Uterus (tissue), 4 donors: ENCODE measurements at places on chromosomes 5 and 9. TPM values are rescaled to one million over a fixed set of nuclear protein-coding genes. Genes with fewer than 3 reads are reported as not detected.

GRCh38 chr9:13879981-13880380 lies 434.0 kb downstream of the NFIB start:
- DNase-seq, result no peak

- no peak for DNase-seq
Measured at GRCh38 chr5:63401436-63402046, 560.7 kb downstream of the HTR1A start.

Gene C5orf63
- total RNA-seq, result 3.6 TPM

- no peak for DNase-seq
Measured at GRCh38 chr9:3608011-3608410, 82.2 kb upstream of the RFX3 start.

- no peak for DNase-seq
Measured at GRCh38 chr9:114518599-114519022, 13.3 kb upstream of the WHRN start.

DNA sequence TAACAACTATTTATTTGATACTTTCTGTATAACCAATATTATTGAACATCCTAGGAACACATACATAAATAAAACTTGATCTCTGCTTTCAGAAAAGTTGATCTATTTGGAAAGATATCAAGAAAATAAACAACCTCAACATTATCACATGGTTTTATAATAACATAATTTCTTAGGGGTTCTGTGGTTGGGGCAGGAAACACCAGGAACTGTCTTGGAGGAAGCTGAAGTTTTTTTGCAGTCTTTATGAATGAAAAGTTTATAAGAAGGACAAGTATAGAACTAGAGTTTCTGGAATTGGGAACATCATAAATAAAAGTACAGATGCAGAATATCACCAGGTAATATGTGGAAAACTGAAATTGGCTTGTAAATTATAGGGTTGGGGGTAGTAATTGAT lies 296.1 kb downstream of the TAF11L14 start:
- no peak for DNase-seq

DNA sequence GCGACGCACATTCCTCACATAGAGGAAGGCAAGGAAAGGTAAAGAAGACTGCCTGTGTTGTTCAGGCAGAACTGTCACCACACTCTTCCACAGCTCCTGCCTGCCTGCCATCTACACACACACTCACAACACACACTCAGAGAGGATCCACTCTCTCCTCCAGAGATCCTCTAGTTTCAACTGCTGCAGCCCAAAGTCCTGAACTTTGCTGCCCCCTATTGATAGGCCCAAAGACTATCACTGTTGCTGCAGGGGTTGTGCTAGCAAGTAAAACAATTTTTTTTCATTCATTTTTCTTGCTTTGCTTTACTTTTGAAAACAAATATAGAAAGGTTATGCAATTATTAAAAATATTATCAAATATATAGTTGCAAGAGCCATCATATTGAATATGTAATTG lies 5.9 kb upstream of the CFAP90 start:
- DNase-seq, result no peak

DNA sequence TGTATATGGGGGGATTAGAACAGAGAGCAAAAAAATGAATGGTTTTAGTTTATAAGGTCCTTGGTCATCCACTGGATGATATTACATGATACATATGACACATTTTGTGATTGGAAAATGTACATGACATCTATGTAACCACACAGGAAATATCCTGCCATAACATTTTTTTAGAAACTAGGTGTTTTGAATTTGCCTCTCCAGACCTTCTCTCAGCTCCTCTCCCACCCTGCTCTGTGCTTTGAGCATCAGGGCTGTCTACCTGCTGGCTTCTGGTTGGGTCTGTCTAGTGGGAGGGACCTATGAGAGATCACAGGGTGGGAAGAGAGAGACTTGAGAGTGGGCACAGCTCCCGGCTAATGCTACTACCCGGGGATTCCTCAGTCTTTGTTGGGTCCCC lies 24.4 kb downstream of the AKNA start:
- DNase-seq, result no peak

Gene SLC4A9
- not detected for total RNA-seq

Gene SLC6A19
- not detected for total RNA-seq
